NCI-H460 (cell line): ENCODE measurements at places on chromosomes 11 and 22. TPM values are rescaled to one million over a fixed set of nuclear protein-coding genes. Genes with fewer than 3 reads are reported as not detected.

OR8D4 gene
- not detected in 2 replicates for total RNA-seq

OR6T1 gene
- not detected in 2 replicates for total RNA-seq

PHOX2A gene
- not detected in 2 replicates for total RNA-seq

GRAP2 gene
- 0.02 TPM in 1 of 2 replicates, not detected in the other for total RNA-seq
